ENCODE measurements at places on chromosomes 11 and 22.

- no peak for DNase-seq
Observed at GRCh38 chr11:118430956-118431355, 5.3 kb upstream of the KMT2A start.

DNA sequence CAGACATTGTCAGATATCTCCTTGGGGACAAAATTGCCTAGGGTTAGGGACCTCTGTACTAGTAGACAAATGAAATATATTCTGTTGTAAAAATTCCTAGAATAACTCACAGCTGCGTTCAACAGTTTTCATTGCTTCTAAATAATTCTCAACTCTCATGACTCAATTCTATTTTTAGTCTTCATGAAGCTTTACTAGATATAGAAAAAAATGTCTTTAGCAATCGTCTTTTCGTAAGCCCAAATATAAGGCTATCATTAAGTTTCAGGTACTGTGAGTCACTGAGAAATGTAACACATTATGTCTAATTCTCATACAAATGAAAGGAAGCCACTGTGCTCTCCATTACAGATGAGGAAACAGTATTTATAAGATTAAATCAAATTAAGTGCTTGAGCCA lies 6.4 kb downstream of the MMP12 start:
- DNase-seq: no peak

DNA sequence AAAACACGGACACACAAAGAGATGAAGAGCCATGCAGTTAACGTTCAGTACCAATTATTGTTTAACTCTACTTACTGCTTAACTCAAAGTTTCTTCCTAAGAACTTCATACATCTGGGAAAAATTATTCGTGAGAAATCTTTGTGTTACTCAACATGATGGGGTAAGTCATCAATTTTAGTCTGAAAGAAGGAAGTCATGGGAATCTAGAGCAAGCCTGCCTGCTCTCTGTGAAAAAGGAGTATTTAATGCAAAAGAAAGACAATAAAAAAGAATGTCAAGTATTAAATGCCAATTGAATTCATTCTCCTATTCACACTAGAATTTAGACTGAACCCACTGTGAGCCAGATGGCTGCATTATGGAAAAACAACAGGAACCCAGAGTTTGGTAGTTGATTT lies 16.0 kb downstream of the TMEM123 start:
- no peak for DNase-seq

- no peak for DNase-seq
Observed at GRCh38 chr11:26186389-26186788, 145.5 kb upstream of the ANO3 start.

DNA sequence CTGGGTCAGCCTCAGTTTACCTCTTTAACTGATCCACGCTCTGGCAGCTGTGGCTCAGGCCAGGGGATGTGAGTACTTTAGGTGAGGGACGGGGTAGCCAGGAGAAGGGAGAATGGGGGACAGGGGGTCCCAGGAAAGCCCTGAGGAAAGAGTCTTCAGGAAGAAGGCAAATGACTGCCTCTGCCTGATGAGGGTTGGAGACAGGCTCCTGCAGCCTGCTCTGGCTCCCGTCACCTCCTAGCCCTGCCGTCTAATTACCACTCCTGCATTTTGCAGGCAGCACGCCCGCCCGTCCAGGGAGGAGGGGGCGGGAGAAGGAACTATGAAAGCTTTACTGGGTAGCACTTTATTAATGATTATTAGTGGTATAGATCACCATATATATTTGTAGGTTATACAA lies 116.6 kb downstream of the CEP164 start:
- no peak for DNase-seq

- no peak for DNase-seq
Observed at GRCh38 chr11:11284481-11284880, 68.6 kb downstream of the CSNK2A3 start.

GRCh38 chr11:763549-764321 lies 13.6 kb downstream of the GATD1 start:
- no peak for DNase-seq

DNA sequence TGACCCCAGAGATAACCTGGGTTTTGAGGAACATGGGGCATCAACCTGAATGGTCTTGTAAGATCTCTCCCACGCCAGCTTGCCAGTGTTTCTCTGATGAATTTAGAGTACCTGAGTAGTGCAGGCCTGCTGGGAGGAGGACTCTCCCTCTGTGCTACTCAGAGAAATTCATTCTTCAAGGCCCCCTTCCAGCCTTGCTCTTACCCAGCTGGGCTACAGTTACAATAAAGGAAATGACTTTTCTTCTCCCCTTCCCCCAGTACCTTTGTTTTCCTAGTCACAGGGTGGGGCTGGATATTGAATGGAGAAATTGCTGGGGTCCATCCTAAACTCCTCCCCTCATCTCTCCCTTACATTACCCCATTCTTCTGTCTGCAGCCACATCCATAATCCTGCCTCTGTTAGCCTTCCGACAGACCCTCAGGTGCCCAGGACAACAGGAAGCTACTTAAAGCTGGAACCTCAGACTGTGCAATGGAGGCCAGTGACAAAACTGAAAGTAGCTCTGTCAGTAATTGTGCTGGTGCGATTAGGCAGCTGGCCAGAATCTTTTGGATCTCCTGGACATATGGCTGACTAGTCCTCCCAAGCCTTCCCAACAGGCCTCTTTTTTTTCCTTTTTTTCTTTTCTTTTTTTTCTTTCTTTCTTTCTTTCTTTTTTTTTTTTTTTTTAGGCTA lies 17.4 kb downstream of the LIMK2 start:
- no peak for DNase-seq

DNA sequence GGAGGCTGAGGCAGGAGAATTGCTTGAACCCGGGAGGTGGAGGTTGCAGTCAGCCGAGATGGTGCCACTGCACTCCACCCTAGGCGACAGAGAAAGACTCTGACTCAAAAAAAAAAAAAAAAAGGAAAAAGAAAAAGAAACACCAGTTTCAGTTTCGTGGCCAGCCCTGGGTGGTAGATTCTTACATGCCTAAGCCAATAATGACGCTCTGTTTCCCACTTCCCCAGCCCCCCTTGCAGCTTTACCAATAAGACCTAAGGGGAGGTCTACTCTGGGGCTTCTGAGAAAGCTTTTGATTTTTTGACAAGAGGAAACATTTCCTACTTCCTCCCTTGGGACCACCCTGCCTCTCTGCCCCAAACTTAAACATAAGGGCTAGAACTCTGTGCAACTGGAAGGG lies 30.0 kb upstream of the PTPRJ start:
- peak; percentile 51 for DNase-seq

DNA sequence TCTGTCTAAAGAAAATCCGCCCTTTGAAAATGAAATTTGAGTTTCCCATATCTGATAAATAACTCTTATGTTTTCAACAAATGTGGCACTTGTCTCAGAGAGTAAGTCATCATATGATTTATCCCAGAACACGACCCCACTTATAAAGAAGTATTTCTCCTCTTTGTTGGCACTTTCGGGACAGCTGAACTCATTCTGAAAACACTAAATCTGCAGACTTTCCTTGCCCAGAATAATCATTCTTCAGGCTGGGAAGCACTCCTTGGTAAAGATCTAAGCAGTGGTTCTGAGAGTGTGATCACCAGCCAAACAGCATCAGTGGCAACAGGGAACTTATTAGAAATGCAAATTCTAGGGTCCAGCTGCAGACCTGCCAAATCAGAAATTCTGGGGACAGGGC lies 532.2 kb upstream of the API5 start:
- DNase-seq: no peak

GRCh38 chr11:118379497-118379896 lies 20.1 kb downstream of the UBE4A start:
- DNase-seq: no peak

DNA sequence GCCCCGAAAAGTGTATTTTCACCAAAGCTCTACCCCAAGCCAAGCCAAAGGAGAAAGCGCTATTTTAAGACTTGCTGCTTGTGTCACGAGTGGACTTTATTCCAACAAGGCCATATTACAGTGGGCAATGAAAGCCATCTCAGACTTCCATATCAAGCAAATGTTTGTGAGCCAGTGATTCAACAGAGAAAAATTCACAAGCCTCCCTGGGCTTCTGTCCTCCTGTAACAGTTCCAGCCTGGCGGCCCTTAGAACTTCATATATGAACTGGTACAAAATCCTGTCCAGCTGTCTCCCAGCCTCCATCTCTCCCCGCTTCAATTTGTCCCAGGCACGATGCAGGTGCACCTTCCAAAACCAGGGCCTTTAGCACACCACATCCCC lies 11.2 kb downstream of the LARGE1 start:
- no peak for DNase-seq

- peak; percentile 28 for DNase-seq
Observed at GRCh38 chr22:24146194-24146616, 35.1 kb upstream of the SUSD2 start.

GRCh38 chr11:12767027-12767426 lies 92.8 kb downstream of the TEAD1 start:
- DNase-seq: no peak

GRCh38 chr22:39907605-39908097 lies 6.8 kb downstream of the GRAP2 start:
- no peak for DNase-seq

DNA sequence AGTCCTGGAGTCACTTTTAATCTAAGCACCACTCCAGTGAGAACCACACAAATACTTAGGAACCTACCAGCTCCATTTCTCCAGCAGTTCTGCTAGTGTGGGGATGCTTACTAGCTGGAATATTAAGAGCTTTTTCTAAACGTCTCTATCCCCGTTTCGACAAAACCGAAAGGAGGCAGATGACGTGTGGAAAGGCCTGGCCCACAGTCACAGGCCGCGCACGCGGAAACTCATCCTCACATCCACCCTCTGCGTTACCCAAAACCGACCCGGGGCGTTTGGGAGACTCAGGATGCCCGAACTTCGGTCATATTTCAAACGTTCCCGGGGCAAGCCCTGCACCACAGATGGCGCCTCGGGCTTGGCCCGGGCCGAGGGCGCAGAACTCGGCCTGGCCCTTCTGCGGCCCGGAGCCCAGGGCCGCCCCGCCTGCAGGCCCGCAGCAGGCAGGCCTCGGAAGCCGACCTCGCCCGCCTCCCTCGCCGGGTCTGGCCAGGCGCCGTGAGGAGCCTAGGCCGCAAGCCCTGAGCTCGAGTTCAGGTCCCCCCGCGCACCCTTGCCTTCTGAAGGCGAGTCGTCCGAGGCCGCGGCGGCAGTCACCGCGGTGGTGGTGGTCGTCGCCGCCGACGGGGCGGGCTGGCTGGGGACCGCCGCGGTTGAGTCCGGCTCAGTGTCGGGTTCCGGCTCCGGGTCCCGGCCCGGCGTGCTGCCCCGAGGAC lies 473 bp downstream of the FNBP4 start:
- no peak for DNase-seq

DNA sequence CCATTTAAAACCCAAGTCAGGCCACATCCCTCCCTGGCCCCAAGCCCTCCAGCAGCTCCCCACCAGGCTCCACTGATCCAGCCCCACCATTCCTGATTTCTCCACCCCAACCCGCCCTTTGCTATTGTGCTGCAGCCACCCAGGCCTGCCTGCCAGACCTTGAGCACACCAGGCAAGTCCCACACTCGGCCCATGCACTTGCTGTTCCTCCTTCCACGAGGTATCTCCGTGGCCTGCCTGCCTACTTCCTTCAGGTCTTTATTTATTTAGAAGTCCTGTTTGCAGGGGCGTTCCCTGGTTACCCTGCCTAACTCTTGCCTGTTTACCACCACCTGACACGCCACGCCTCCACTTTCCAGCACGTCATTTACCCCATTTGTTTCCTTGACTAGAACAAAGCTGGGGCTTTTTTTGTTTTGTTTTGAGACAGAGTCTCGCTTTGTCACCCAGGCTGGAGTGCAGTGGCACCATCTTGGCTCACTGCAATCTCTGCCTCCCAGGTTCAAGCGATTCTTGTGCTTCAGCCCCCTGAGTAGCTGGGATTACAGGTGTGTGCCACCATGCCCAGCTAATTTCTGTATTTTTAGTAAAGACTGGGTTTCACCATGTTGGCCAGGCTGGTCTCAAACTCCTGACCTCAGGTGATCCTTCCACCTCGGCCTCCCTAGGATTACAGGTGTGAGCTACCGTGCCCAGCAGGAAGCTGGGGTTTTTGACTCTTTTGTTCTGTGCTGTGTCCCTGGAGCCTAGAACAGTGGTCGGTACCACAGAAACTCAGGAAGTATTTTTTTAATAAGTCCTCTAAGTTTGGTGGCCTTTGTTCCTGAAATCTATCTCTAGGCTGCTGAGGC lies 6.7 kb downstream of the CENPM start:
- no peak for DNase-seq

DNA sequence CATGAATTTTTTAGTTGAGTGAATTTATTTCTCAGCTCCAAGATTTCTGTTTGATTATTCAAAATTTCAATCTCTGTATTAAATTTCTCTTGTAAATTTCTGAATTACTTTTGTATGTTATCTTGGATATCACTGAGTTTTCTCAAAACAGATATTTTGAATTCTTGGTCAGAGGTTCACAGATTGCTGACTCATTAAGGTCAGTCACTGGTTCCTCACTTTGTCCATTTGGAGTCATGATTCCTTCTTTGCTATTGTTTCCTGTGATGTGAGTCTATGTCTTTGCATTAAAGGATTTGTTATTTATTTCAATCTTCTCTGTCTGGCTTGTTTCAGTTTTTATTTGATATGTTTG lies 10.2 kb upstream of the IL17RA start:
- DNase-seq: no peak

- DNase-seq: no peak
Observed at GRCh38 chr22:19571207-19571795, 47.1 kb upstream of the CLDN5 start.

GRCh38 chr11:119198925-119199324 lies 7.2 kb upstream of the CBL start:
- no peak for DNase-seq

GRCh38 chr11:66012946-66013761 lies 1.3 kb downstream of the CST6 start:
- no peak for DNase-seq

GRCh38 chr22:34886391-34886790 lies 179.6 kb upstream of the ISX start:
- DNase-seq: no peak

DNA sequence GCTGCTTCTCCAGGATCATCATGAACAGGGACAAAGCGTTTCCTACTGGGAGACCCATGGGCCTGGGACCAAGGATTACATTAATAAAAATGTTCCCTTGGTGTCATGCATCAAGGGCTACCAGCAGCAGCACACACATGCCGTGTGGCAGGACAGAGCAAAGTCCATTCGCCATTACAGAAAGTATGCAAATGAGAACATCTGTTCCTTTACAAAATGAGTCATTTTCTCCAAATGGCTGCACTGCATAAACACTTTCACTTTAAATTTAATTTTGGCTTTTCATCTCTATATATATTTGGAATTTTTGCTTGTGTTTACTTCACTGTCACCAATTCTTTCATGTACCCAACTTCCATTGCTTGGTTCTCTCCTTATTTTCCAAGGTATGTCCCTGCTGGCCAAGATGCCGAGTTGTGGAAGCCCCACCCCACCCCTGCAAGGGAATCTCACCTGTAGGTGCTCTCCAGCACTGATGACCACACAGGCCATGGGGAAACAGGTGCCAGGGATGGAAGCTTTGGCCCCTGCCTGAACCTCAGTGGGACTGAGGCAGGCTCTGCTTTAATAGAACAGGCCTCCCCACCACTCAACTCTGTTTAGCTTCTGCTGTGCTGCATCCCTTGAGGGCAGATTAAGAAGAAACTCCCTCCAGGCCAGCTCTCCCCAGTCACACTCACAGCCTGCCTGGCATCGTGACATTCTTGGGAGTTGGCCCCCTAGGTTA lies 15.6 kb upstream of the GNAZ start:
- no peak for DNase-seq

GRCh38 chr22:21624120-21624879 lies 5.5 kb downstream of the YDJC start:
- no peak for DNase-seq

Data from smooth muscle cell of the brain vasculature (primary cell).